ENCODE measurements at places on chromosomes 3 and 15. TPM values are rescaled to one million over a fixed set of nuclear protein-coding genes. Genes with fewer than 3 reads are reported as not detected.
A peak's percentile ranks its signal among the peaks of the same experiment; 100 is the strongest.

- H3K27me3 ChIP-seq: peaks cover 27% of the 10 kb centered on the region
- no peak overlapping the region for H3K4me3 ChIP-seq
- DNase-seq: no peak
Observed at GRCh38 chr3:126292318-126293070, 64.7 kb downstream of the KLF15 start.

DNA sequence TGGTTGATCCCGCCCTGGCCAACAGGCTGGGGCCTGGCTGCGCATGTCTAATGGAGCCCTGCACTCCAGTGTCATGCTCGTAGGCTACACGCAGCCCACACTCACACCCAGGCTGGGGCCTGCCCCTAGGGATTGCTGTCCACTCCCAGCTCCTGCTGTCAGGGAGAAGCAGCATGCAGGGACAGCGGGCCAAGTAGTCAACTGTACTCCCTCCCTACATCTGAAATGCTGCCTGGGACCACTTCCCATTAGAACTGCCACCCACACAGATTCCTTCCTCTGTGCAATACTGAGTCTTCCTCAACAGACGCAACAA lies 16.1 kb downstream of the ALS2CL start:
- no peaks in the 10 kb centered on the region for H3K27me3 ChIP-seq
- no peak overlapping the region for H3K27ac ChIP-seq
- no peaks in the 10 kb centered on the region for H3K4me1 ChIP-seq
- no peak overlapping the region for H3K4me3 ChIP-seq
- no peaks in the 10 kb centered on the region for H3K36me3 ChIP-seq

- peak overlapping the region; percentile 25 for H3K4me3 ChIP-seq
- no peaks in the 10 kb centered on the region for H3K27me3 ChIP-seq
- peaks cover 71% of the 10 kb centered on the region for H3K4me1 ChIP-seq
- peaks cover 41% of the 10 kb centered on the region for H3K36me3 ChIP-seq
- peak; percentile 83 for DNase-seq
Observed at GRCh38 chr3:15269091-15269989, 63.0 kb downstream of the SH3BP5 start.

GRCh38 chr3:22117091-22117490 lies 366.1 kb upstream of the ZNF385D start:
- H3K4me1 ChIP-seq: no peaks in the 10 kb centered on the region
- no peak for DNase-seq
- H3K4me3 ChIP-seq: no peak overlapping the region
- H3K27ac ChIP-seq: no peak overlapping the region
- H3K36me3 ChIP-seq: no peaks in the 10 kb centered on the region
- H3K27me3 ChIP-seq: no peaks in the 10 kb centered on the region

GRCh38 chr15:98232761-98233160 lies 272.3 kb downstream of the ARRDC4 start:
- DNase-seq: no peak
- no peak overlapping the region for H3K4me3 ChIP-seq
- H3K27me3 ChIP-seq: peaks cover 4% of the 10 kb centered on the region
- H3K4me1 ChIP-seq: no peaks in the 10 kb centered on the region

DNA sequence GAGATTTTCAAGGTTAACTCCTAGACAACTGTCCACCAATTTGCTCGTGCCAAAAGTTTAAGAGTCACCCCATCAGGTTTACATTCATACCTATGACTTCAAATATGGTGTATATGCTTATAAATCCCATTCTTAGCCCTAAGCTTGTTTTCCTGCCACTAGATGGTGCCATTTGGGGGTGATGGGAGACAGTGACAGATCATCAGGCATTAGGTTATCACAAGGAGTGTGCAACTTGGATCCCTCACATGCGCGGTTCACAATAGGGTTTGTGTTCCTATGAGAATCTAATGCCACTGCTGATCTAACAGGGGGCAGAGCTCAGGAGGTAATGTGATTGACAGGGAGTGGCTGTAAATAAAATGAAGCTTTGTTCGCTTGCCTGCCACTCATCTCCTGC lies 182.7 kb downstream of the CNTN6 start:
- no peaks in the 10 kb centered on the region for H3K36me3 ChIP-seq
- no peak for DNase-seq
- no peaks in the 10 kb centered on the region for H3K27me3 ChIP-seq
- H3K27ac ChIP-seq: no peak overlapping the region
- no peaks in the 10 kb centered on the region for H3K4me1 ChIP-seq
- no peak overlapping the region for H3K4me3 ChIP-seq

Gene CSPG5
- total RNA-seq: 0.40 TPM

Gene TUSC2
- total RNA-seq: 17.7 TPM

Gene NMB
- total RNA-seq: 3.8 TPM

Gene PATL2
- 20.5 TPM for total RNA-seq
